ENCODE measurements at places on chromosomes 11 and 22.

- no peak for DNase-seq
These were observed 537.9 kb upstream of the FAT3 start for GRCh38 chr11:91686700-91687099.

- no peak for DNase-seq
These were observed 8.9 kb downstream of the FIBIN start for GRCh38 chr11:27002838-27003237.

GRCh38 chr22:49007013-49007653, 820.5 kb downstream of the BRD1 start:
- DNase-seq: no peak

GRCh38 chr11:127390465-127390864, 389.9 kb upstream of the KIRREL3 start:
- no peak for DNase-seq

DNA sequence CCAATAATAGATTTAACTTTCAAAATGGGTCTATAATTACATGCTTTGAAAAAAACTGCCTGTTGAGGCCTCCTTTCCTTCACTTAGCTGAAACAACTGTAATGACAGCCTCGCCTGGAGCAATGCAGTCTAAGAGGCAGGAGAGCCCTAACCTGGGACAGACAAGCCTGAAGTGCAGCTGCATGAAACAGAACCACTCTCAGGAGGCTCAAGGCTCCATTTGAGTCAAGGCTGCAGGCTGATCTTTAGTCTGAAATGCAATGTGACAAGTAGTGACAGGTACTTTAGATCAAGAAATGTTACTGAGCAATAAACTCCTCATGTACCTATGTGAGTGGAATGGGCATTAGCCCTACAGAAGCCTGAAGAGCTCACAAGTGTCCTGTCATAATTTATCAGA, 414.0 kb upstream of the LUZP2 start:
- no peak for DNase-seq

DNA sequence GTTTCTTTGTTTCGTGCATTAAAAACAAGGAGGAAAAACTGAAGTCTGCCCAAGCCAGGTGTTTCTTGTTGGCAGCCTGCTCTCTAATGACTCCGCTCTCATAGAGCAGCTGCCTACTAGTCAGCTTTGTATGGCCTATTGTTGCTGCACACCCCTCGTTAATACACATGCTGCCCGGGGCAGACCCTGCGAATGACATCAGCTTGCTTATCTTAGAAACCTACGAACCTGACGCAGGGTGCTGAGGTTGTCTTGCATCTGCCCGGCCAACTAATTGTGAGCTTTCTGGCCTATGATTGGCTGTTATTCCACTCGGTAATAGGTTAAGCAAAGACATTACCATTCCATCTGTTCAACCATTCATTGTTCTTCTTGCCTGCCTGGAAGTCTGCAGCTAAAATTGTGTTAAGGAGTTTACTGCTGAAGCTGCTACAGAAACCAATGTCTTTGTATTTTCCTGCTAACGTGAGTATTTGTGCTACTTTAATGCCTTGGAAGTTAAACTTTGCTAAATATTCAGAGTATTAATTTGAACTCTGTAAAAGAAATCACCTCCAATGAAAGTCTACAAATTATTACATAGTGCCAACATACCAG, 37.5 kb downstream of the ZC3H12C start:
- no peak for DNase-seq

- DNase-seq: no peak
These were observed 80.4 kb downstream of the BDNF start for GRCh38 chr11:27619763-27620335.

DNA sequence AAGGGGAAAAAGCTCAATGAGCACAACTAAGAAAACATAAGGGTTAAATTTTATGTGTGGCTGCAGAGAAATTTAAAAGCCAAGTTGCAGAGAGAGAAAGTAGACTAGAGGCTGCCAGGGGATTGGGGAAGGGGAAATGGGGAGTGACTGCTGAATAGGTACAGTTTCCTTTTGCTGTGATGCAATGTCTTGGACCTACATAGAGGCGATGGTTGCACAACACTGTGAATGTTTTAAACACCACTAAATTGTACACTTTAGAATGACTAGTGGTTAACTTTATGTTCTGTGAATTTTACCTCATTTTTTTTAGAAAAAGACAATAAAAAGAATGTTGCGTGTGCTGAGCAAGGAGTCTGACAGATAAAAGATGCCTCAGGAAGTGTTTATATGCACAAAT, 36.5 kb downstream of the TENM4 start:
- DNase-seq: no peak

GRCh38 chr11:128262463-128263345, 324.7 kb downstream of the ETS1 start:
- no peak for DNase-seq

GRCh38 chr11:61718046-61718531, 34.3 kb upstream of the MYRF start:
- no peak for DNase-seq

DNA sequence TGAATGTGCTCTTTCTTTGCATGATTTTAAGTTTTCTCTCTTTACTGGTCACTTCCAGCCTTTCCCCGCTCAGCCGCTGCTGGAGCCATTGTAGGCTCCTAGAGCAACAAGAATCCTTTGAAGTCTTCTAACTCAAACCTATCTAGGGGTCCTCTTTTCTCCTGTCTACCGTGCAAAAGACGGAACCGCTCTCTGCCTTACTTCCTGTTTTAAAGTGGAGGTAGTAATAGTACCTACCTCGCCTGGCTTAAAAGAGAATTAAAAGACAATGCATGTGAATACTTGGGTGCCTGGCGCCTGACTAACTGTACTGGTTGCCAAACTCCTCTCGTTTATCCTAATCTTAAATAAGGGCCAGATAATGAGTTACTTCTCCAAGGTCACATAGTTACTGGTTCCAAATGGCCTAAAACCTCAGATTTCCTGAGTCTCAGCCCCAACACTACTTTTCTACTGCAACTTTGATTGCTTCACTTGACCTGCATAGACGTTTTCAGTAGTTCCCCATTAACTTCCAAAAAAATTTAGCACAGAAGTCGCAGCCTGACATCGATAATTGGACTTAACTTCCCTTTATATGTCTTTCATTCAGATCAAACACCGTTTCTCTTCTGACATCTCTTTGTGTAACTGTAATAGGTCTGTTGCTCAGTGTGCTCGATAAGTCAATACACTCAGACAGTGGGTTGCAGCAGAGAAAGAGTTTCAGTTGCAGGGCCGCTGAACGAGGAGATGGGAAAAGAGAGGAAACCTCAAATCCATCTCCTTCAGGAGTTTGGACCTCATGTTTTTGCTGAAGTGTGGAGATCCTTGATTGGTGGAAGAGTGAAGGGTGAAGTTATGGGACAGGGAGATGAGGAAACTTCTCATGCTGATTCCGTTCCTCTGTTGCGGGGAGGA, 891 bp downstream of the SAMM50 start:
- DNase-seq: no peak

DNA sequence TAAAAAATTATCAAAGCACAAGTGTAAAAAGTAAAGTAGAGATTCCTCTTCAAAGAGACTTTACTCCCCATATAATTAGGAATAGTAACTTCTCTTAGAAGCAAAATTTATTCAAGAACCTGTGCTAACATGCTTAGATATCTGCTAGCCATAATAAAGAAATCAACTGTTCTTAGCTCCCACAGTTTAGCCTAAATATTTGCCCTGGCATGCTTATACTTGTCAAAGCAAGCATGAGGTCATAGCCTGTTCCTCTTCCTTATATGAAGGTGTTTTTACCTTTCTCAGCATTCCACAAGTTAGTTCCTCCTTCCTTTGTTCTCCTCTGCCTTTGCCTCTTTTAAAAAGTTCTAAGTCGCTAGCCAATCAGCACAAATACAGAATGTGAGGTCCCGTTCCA, 30.3 kb downstream of the RIC3 start:
- DNase-seq: no peak

GRCh38 chr11:29271616-29272015, 745.2 kb downstream of the KCNA4 start:
- DNase-seq: no peak

- DNase-seq: no peak
These were observed 18.2 kb upstream of the OR6A2 start for GRCh38 chr11:6817694-6818093.

- no peak for DNase-seq
These were observed 84.7 kb downstream of the MAML2 start for GRCh38 chr11:96257972-96258934.
